HFFc6 (cell line): ENCODE measurements at places on chromosomes 12 and 14. TPM values are rescaled to one million over a fixed set of nuclear protein-coding genes. Genes with fewer than 3 reads are reported as not detected.

SYNDIG1L gene
- total RNA-seq = not detected in 3 replicates

OASL gene
- total RNA-seq = not detected in 3 replicates

IAPP gene
- total RNA-seq = not detected in 3 replicates

GRIP1 gene
- 0.20 to 0.45 TPM in 2 of 3 replicates, not detected in the other for total RNA-seq

DCN gene
- total RNA-seq = 17.8 and 45.5 TPM in 2 replicates

SMCO2 gene
- not detected in 3 replicates for total RNA-seq

BRF1 gene
- 21.4 to 24.2 TPM (median 21.5 TPM) in 3 replicates for total RNA-seq

KRT73 gene
- total RNA-seq = not detected in 3 replicates

NTS gene
- not detected in 3 replicates for total RNA-seq

SOAT2 gene
- 0.12 to 0.22 TPM (median 0.12 TPM) in 3 replicates for total RNA-seq

ZNF268 gene
- total RNA-seq = 14.3 and 14.5 TPM in 2 replicates

CNTN1 gene
- not detected in 3 replicates for total RNA-seq

FAM90A1 gene
- total RNA-seq = 0.09 to 0.30 TPM in 2 of 3 replicates, not detected in the other

RHOF gene
- total RNA-seq = 3.7 to 4.0 TPM (median 3.8 TPM) in 3 replicates

RASAL1 gene
- not detected in 3 replicates for total RNA-seq

R3HDM2 gene
- 34.8 to 37.7 TPM (median 37.0 TPM) in 3 replicates for total RNA-seq

DNA sequence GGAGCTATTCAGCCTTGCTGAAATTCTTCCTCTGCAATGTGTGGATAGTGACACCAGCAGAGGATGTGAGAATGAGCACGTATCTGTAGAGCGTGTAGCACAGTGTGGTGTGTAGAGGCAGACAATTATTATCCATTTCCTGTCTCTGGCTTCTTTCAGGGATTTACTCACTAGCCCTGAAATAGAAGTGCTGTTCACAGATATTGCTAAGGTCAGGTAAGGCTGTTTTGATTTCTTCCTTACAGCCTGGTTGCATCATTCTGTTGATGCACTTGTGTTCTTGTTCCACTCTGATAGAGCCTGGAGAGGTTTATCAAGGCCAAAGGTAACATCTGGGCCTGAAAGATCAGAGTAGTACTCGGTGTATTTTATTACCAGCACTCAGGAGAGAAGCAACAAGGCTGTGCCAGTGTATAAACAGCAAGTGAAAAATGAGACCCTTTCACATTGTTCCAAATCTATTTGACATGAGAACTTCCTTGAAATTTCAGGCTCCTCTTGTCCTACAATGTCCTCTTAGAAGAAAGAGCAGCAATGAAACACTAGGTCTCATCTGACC lies 16.7 kb downstream of the ARG2 start:
- no peak for DNase-seq

DNA sequence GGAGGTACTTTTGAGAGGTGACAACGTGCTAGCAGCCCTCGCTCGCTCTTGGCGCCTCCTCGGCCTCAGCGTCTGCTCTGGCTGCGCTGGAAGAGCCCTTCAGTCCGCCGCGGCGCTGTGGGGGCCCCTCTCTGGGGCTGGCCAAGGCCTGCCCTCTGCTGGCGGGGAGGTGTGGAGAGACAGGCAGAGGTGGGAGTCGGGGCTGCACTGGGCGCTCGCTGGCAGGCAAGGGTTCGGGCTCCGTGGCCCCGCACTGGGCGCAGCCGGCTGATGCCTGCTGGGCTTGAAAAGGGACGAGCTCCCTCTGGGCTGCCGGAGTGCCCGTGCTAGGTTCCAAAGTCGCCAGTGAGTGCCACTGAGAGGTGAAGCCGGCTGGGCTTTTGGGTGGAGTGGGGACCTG lies 580.0 kb downstream of the DIO2 start:
- DNase-seq = no peak

- no peak for DNase-seq
Measured at GRCh38 chr12:43980627-43981191, 144.8 kb downstream of the TMEM117 start.

GRCh38 chr12:2739832-2740641 lies 54.7 kb upstream of the FKBP4 start:
- peak; percentile 60 for DNase-seq

DNA sequence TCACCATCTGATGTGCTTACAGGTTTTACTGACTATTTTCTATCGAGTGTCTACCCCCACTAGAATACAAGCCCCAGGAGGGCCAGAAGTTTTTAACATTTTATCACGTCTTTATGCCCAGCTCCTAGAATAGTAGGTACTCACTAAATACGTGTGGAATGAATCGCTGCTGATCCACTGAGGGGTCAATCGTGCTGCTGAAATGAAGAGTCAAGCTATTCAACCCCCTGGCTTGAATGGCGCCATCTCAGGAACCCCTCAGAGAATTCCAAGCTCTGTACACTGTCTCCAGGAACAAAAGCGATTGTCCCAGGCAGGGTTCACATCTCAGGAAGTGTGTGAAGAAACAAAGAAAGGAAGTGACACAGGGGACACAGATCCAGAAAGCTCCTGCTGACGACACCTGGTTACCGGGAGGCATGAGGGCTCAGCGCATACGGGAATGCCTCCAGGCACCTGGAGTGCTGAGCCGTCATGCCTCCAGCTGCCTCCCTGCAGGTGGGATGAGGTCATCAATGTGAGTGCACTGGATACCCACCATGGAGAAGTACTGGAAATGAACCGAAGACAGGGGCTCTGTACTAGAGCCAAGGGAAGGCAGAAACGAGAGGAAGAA lies 45.6 kb downstream of the PITPNM2 start:
- DNase-seq = no peak

- no peak for DNase-seq
Measured at GRCh38 chr12:62950317-62950716, 15.4 kb upstream of the PPM1H start.

DNA sequence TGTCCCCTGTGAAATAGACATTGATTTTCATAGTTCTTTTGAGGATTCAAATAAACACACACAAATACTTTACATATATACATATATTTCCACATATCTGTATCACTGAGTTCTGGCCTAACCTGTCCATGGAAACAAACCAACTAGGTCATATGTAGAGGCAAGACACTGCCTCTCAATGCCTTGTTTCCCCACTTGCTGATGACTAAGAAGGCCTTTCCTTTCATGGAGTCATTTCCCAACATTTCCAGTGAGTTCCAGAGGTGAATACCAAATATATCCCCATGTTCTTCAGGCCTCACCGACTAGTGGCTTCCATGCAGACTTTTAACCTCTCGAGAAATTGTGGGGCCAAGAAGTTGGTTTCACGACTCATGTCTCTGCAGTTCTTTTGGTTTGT lies 120.8 kb downstream of the DNAI7 start:
- DNase-seq = no peak

GRCh38 chr12:95918194-95918993 lies 24.0 kb downstream of the CCDC38 start:
- peak; percentile 45 for DNase-seq

DNA sequence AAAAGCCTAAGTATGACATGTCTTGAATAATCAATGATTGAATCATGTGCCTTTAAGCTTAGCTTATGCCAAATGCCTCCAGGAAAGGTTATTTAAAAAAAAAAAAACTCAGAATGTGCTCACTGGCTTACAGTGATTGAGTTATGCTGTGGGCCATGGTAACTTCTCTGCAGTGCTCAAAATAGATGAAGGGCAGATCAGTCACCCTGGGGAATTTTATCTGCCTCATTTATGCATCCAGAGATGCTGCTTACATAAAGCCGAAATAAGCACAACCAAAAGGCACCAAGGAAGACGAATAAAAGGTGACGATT lies 118.7 kb upstream of the MDM1 start:
- DNase-seq = no peak

GRCh38 chr14:100042286-100042685 lies 22.9 kb upstream of the EVL start:
- DNase-seq = no peak

DNA sequence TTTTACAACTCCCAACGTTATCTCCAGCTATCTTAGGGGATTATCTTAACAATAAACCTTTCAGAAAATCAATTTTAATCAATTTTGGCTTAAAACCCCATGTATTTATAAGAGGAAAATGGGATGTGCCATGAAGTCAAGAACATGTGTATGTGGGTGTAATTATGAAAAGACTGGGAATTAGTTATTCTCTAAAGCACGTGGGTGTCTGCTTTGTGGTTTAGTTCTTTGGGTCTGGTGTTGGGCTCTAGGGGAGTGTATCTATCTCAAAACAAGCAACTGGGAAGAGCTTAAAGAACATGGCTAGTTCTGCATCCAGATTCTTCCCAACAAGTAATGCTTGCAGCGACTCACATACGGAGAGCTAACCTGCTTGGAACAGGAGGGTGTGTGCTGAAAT lies 40.1 kb upstream of the MAX start:
- no peak for DNase-seq

- DNase-seq = no peak
Measured at GRCh38 chr14:36757734-36758601, 96.3 kb downstream of the PAX9 start.

- no peak for DNase-seq
Measured at GRCh38 chr14:25484906-25485305, 435.0 kb upstream of the STXBP6 start.

- DNase-seq = peak; percentile 71
Measured at GRCh38 chr12:2959192-2959504, at the start of gene TEAD4. Gene TEAD4, plus strand, starts transcription at chr12:2959397.

GRCh38 chr14:23521785-23522640 lies 29.6 kb downstream of the ZFHX2 start:
- DNase-seq = no peak

DNA sequence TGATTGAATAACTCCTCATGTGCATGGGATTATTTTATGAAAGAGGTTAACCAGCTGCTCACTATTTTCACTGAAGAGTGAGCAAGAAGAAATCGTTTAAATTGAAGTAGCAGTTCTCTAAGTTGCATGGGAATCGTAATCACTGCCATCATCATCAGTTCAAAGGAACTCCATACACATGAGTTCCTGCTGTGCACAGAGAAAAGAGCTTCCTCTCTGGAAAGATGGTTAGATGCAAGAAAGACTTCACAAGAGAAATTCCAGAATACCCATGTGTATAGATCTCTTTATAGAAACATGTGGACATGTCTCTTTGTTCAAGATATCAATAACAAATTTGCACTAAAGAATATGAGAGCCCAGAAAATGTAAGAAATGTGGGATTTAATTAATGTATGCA lies 291.3 kb downstream of the PDZRN4 start:
- DNase-seq = no peak

DNA sequence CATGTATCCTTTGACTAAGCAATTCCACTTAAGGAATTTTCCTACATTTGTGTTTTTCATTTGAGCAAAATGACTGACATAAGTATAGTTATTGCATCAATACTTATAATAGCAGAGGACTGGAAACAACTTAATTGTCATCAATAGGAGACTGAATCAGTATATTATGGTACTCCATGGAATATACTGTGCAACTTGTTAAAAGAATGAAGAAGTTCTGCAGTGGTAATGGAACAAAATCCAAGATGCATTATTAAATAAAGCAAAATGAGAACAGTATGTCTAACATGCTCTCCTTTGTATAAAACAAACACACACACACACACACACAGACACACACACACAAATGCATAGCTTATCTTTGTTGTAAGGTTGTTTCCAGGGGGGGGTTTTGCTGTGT lies 303.1 kb downstream of the RAD51B start:
- DNase-seq = no peak

GRCh38 chr12:53059434-53060063 lies 9.7 kb downstream of the TNS2 start:
- no peak for DNase-seq

- DNase-seq = no peak
Measured at GRCh38 chr12:67634303-67634761, 14.2 kb upstream of the DYRK2 start.

- no peak for DNase-seq
Measured at GRCh38 chr12:122147514-122148290, 26.3 kb downstream of the IL31 start.

DNA sequence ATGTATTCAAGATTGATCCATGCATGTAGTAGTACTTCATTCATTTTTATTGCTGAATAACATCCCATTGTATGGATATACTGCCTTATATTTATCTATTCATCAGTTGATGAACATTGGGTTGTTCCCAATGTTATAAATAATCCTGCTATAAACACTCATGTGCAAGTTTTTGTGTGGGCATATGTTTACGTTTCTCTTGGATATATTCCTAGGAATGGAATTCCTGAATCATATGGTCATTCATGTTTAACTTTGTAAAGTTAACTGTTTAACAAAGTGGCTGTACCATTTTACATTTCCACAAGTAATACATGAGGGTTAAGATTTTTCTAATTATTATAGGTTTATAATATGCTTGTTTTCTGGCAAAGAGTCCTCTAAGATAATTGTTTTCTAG lies 1568.2 kb upstream of the SEL1L start:
- DNase-seq = no peak

DNA sequence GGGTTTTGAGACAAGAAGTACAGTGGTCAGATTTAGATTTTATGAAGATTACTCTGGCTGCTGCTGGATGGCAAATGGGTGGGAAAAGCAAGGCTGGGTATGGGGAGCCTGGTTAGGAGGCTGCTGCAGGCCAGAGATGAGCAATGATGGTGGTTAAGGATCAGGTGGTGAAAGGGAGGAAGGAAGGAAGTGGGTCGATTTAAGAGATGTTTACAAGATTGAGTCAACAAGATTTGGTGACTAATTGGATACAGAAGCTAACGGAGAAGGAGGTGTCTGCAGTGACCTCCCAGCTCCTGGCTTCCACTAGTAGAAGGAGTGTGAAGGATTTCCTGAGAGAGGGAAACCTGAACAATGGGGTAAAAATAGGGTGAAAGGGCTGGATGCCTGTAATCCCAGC lies 18.7 kb downstream of the NOS1 start:
- DNase-seq = no peak

- DNase-seq = peak; percentile 65
Measured at GRCh38 chr14:52563120-52563519, 10.5 kb downstream of the GPR137C start.

- DNase-seq = no peak
Measured at GRCh38 chr12:117279606-117280005, 81.8 kb downstream of the NOS1 start.

DNA sequence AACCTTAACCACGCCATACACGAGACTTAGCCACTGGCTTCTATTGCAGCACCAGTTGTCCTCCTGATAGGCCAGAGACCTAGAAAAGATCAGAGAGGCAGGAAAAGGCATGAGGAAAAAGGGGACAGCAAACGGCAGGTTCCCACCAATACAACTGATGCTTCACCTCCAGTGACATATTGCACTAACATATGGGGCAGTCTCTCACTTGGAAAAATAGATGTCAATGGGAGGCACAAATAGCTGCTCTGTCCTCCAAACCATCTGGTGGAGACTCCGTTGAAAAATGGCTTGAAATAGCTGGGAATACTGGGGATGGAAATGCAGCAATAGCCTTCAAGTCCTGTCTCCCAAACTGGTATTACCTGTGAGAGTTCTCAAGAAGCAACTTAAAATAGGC lies 20.3 kb downstream of the SLC8A3 start:
- no peak for DNase-seq

GRCh38 chr14:99945732-99946651 lies 119.2 kb upstream of the EVL start:
- no peak for DNase-seq

- DNase-seq = no peak
Measured at GRCh38 chr12:55934773-55935172, 3.8 kb downstream of the DGKA start.

- no peak for DNase-seq
Measured at GRCh38 chr12:127024791-127025190, 1242.2 kb upstream of the TMEM132C start.

- peak; percentile 58 for DNase-seq
Measured at GRCh38 chr12:123034865-123035264, 54.4 kb downstream of the ARL6IP4 start.

GRCh38 chr14:23568600-23569331 lies 1.2 kb upstream of the AP1G2 start:
- DNase-seq = no peak

GRCh38 chr12:72139411-72139810 lies 132.8 kb upstream of the TRHDE start:
- DNase-seq = no peak
